Karpas-422 (cell line): ENCODE measurements at places on chromosomes 2 and 18.

DNA sequence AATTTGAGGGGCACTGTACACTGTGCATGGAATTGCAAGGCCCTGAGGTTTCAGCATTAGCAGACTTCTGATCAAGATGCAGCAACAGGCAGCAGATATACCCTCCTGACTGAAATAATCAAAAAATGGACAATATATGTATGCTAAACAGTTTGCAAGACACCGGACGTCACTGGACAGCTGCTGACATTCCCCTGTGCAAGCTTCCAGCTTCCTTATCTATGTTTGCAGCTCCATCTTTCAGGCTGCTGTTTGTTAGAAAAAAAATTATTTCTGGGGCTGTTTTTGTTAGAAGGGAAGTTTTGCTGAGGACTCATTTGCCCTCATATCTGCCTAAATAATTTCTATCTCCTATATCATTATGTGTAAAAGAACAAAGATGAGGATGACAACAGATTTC is 179.5 kb upstream of the BCL2L11 start:
- no peak for DNase-seq

DNA sequence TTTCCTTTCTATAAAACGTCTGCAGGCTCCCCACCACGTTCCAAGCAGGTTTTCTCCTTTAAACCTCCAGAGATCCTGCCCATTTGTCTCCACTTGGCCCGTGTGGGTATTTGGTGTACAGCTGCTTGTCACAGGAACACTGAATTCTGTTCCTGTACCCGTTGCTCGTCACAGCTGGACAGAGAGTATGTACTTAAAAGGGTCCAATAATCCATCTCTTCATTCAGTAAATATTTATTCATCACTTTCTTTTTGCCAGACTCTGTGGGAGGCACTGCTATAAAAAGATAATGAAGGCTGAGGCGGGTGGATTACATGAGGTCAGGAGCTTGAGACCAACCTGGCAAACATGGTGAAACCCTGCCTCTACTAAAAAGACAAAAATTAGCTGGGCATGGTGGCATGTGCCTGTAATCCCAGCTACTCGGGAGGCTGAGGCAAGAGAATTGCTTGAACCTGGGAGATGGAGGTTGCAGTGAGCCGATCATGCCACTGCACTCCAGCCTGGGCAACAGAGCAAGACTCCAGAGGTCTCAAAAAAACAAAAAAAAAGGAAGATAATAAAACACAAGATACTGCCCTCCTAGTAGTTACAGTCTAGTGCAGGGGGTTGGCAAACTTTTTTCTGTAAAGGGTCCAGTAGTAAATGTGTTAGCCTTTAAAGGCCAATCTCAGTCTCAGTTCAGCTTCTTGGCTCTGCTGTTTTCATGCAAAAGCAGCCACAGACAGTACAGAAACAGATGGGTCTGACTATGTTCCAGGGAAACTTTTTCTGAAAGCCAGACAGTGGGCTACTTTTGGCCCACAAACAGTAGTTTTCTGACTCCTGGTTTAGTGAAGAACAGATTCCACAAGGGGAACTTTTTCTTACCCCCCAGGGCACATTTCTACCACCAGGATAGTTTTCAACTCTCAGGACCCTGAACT is 309.9 kb upstream of the RAB12 start:
- DNase-seq: no peak

DNA sequence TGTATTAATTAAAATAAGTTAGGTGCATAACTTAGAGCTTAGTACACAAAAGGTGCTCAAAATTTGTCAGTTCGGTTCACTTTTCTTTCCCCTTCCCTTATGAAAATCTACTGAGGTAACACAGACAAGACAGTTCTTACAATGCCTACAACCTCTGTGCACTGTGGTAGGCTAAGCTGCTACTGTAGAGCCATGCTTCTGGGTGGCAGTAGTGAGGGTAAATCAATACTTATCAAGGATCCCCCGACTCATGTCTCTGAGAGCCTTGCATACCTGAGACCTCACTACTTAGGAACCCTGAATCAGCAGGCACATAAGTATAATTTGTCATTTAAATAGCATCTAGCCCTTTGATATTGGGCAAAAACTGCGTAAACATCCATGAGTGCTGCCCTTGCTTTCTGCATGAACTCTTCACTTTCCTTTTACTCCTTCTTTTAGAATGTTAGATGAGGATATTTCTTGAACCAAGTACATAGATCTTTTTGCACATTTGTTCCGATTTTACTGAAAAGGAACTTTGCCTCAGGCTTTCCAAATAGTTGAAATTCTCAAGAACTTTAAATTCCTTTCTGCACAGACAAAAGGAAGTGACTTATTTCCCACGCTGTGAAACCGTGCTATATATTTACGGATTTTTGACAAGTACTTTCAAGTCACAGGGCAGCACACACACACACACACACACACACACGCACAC is 234.4 kb downstream of the TRIB2 start:
- DNase-seq: no peak

- no peak for DNase-seq
Measured at GRCh38 chr2:141569941-141570340, 560.9 kb downstream of the LRP1B start.

DNA sequence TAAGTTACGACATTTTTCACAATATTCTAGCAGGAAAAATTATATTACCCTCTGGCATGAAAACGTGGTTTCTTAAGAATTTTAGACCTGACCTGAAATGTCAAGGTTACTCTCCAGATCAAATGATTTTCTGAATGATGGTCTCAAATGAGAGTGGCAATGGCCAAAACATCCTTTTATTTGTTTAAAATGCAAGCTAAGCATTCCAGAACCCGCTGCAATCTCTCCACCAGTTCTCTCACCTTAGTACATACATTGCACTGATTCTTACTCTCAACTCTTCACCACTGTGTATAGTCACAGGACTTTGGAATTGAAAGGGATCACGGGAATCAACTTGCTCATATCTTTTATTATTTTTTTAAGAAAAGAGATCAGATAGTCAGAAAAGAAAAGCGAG is 391.6 kb upstream of the LRATD1 start:
- no peak for DNase-seq

GRCh38 chr2:33275689-33276444 is 200.6 kb upstream of the RASGRP3 start:
- DNase-seq: no peak
